ENCODE measurements at places on chromosomes 16 and 17. TPM values are rescaled to one million over a fixed set of nuclear protein-coding genes. Genes with fewer than 3 reads are reported as not detected.

DNA sequence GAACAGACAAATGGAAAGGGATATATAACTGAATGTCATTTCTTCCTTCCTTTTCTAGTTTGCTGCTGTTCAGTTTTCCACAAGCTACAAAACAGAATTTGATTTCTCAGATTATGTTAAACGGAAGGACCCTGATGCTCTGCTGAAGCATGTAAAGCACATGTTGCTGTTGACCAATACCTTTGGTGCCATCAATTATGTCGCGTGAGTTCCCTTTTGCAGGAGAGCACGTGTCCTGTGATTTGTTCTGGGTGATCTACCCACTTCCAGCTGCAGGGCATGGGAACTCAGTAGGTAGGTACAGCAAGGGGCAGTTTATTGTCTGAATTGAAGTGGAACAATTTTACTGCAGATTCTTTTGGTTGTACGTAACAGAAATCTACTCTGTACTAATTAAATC, 8.8 kb downstream of the ITGAL start:
- H3K4me3 ChIP-seq: peak overlapping the region; percentile 11
- no peaks in the 10 kb centered on the region for H3K27me3 ChIP-seq
- DNase-seq: no peak
- peaks cover 65% of the 10 kb centered on the region for H3K36me3 ChIP-seq

DNA sequence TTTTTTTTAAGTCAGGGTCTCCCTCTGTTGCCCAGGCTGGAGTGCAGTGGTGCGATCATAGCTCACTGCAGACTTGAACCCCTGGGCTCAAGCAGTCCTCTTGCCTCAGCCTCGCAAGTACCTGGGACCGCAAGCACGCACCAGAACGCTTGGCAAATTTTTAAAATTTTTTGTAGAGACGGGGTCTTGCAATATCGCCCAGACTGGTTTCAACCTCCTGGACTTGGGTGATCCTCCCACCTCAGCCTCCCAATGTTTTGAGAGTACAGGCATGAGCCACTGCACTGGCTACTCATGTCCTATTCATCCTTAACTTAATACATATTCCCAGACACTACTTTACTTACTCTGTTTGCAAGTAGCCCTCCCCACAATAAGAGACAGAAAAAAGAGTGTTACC, 16.3 kb upstream of the RBL2 start:
- H3K4me1 ChIP-seq: peaks cover 10% of the 10 kb centered on the region
- H3K36me3 ChIP-seq: peaks cover 4% of the 10 kb centered on the region
- H3K27me3 ChIP-seq: no peaks in the 10 kb centered on the region
- no peak overlapping the region for H3K27ac ChIP-seq
- DNase-seq: no peak
- H3K4me3 ChIP-seq: no peak overlapping the region

DNA sequence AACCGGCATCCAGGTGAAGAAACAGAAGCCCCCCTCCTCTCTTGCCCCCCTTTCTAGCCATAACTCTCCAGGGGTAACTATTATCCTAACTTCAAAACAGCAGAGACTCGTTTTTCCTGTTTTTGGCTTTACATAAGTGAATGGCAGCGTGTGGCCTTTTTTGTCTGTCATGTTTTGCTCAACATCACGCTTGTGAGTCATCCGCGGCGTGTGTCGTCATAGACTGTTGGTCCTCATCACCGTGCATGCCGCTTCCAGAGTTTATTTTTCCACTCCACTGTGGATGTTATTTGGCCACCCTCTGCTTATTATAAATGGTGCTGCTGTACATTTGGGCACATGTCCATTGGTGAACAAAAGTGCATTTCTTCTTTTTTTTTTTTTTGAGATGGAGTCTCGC, 52.6 kb downstream of the ERN1 start:
- DNase-seq: no peak
- peaks cover 9% of the 10 kb centered on the region for H3K36me3 ChIP-seq
- no peak overlapping the region for H3K27ac ChIP-seq

- H3K27ac ChIP-seq: no peak overlapping the region
- no peaks in the 10 kb centered on the region for H3K36me3 ChIP-seq
- no peak overlapping the region for H3K4me3 ChIP-seq
- no peaks in the 10 kb centered on the region for H3K4me1 ChIP-seq
These were observed 18.5 kb downstream of the ARL4D start for GRCh38 chr17:43416998-43417890.

Gene TSNAXIP1
- 0.40 TPM for total RNA-seq

Gene CLEC18A
- 0.91 TPM for total RNA-seq
